ENCODE measurements at places on chromosomes 5 and 9.

DNA sequence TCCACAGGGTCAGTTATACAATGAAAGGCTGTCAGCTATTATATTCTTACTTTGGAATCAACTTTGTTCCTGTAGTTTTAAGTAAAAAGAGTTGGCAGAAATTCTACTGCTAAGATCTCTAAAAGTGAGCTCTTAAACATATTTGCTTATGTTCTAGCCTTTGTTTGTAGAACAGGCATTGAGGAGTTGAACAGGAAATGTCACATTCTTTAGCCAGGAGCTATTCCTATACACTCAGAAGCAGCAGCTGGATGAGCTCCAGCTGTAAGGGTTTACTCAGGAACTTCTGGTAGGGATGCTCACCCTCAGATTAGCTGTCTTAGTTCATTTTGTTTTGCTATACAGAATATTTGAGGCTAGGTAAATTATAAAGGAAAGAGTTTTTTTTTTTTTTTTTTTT is 22.4 kb upstream of the SPINK14 start:
- no peak for DNase-seq
- no peaks in the 10 kb centered on the region for H3K36me3 ChIP-seq
- no peak overlapping the region for H3K4me3 ChIP-seq
- H3K27me3 ChIP-seq, result no peaks in the 10 kb centered on the region
- H3K27ac ChIP-seq, result no peak overlapping the region
- no peaks in the 10 kb centered on the region for H3K4me1 ChIP-seq

DNA sequence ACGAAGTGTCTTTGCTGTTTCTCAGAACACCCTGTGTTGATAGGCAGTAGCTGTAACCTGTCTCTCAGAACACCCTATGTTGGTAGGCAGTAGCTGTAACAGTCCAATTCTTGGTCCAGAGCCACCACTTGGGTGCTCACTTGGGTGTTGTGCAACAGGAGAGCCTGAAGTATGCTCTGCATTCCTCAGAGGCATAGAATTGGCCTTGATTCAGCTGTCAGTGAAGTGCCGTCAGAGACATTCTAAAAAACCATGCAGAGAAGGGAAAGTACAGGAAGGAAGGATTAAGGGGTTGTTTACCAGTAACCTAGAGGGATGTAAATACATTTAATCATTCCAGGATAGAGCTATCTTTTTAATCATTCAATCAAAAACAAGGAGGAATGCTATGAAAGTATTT is 231.2 kb downstream of the ARRDC3 start:
- no peaks in the 10 kb centered on the region for H3K27me3 ChIP-seq
- peaks cover 3% of the 10 kb centered on the region for H3K4me1 ChIP-seq
- peaks cover 3% of the 10 kb centered on the region for H3K36me3 ChIP-seq
- no peak overlapping the region for H3K4me3 ChIP-seq
- DNase-seq, result no peak

DNA sequence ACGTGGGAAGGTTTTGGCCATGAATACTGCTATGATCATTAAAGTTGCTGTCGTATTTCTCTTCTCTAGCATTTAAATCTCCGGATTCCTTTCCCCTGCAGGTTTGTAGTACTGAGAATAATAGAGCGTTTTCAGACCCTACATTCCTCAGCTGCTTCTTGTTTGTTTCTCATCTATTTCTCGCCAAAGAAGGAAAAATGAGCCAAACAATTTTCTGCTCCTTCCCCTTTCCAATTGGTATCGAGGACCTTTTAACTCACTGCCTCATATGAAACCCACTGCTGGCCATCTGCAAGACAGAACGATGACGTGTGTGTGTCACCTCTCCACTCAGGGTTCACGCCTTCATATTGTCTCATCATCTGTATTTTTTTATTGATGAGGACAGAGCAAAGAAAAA is 689.4 kb upstream of the WWC1 start:
- no peak overlapping the region for H3K4me3 ChIP-seq
- no peaks in the 10 kb centered on the region for H3K36me3 ChIP-seq
- DNase-seq, result no peak
- no peak overlapping the region for H3K27ac ChIP-seq
- H3K27me3 ChIP-seq, result no peaks in the 10 kb centered on the region

DNA sequence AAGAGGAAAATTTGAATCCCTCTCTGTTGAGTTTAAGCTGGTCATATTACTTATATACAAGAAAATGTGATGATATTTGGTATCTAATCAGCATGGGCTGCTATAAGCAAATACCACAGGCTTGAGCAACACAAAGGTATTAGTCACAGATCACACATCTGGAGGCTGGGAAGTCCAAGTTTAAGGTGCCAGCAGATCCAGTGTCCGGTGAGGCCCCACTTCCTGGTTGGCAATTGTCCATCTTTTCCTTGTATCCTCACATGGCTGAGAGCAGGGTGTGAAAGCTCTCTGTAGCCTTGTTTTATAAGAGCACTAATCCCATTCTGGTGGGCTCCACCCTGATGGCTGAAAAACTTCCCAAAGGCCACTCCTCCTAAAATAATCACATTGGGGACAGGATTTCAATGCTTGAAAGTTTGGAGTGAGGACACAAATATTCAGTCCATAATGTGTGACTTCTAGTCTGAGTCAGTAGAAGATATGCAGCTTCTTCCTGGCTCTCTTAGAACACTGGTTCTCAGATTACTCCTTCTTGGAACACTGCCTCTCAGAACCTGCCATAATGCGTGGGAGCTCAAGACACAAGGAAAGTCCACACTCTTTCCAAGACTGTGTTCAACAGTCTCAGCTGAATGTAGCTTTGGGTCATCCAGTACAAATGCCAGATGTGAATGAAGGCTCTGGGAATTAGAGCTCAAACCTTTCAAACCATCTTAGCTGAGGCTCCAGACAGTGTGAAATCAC is 124.1 kb downstream of the PRDM9 start:
- H3K27ac ChIP-seq, result no peak overlapping the region
- no peaks in the 10 kb centered on the region for H3K36me3 ChIP-seq
- no peak overlapping the region for H3K4me3 ChIP-seq
- no peaks in the 10 kb centered on the region for H3K27me3 ChIP-seq
- no peaks in the 10 kb centered on the region for H3K4me1 ChIP-seq

DNA sequence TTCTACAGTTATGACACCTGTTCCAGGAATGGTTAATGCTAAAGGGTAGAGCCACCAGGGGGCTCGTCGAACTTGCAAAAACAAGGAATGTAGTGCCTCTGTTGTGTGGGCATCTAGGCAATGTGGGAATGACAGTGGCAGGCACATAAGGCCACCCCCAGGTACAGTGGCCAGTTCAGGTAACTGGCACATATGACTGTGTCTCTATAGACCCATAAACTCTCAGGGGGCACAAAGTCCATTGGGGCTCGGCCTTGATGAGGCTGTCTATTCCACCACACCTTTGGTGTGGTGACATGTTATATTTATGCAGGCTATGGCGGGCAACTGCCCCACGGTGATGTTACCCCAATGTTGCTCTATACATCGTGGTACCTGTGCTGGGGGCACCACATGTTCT is 59.6 kb upstream of the FAM120A start:
- H3K27me3 ChIP-seq, result peaks cover 21% of the 10 kb centered on the region
- no peak for DNase-seq
- no peaks in the 10 kb centered on the region for H3K4me1 ChIP-seq
- H3K27ac ChIP-seq, result no peak overlapping the region
- H3K4me3 ChIP-seq, result no peak overlapping the region
- no peaks in the 10 kb centered on the region for H3K36me3 ChIP-seq

- H3K27me3 ChIP-seq, result no peaks in the 10 kb centered on the region
- H3K4me1 ChIP-seq, result peaks cover 23% of the 10 kb centered on the region
- H3K27ac ChIP-seq, result no peak overlapping the region
- peaks cover 29% of the 10 kb centered on the region for H3K36me3 ChIP-seq
Observed at GRCh38 chr9:2634153-2634552, 12.6 kb downstream of the VLDLR start.

DNA sequence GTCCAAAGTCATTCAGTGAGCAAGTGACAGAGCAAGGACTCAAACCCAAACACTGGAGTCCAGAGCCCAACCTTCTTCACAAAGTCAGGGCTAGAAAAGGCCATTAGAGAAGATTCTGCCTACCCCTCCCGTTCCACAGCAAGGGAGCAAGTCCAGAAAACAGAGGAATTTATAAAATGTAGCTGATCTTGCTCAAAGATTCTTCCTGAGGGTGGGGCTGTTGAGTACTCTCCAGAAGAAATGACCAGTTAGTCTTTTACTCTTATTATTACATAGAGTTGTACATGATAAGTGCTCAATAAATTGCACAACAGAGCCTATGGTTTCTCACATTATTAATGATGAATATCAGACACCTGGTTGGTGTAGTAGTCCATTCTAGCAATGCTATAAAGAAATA is 39.3 kb upstream of the HMHB1 start:
- peaks cover 5% of the 10 kb centered on the region for H3K4me1 ChIP-seq
- peaks cover 6% of the 10 kb centered on the region for H3K27me3 ChIP-seq
- no peak overlapping the region for H3K4me3 ChIP-seq
- H3K27ac ChIP-seq, result no peak overlapping the region

GRCh38 chr9:27535701-27536118 is 6.1 kb upstream of the MOB3B start:
- H3K27ac ChIP-seq, result no peak overlapping the region
- no peak for DNase-seq

- peaks cover 13% of the 10 kb centered on the region for H3K4me1 ChIP-seq
- H3K36me3 ChIP-seq, result peaks cover 75% of the 10 kb centered on the region
- H3K27ac ChIP-seq, result no peak overlapping the region
- no peak overlapping the region for H3K4me3 ChIP-seq
Observed at GRCh38 chr5:141521244-141521781, 32.4 kb downstream of the PCDHGC5 start.

- H3K36me3 ChIP-seq, result no peaks in the 10 kb centered on the region
- H3K4me1 ChIP-seq, result no peaks in the 10 kb centered on the region
- peaks cover 15% of the 10 kb centered on the region for H3K27me3 ChIP-seq
- no peak for DNase-seq
- no peak overlapping the region for H3K27ac ChIP-seq
Observed at GRCh38 chr5:3114467-3114866, 363.0 kb upstream of the IRX2 start.

GRCh38 chr9:1956958-1957357 is 58.2 kb upstream of the SMARCA2 start:
- H3K4me3 ChIP-seq, result no peak overlapping the region
- H3K4me1 ChIP-seq, result no peaks in the 10 kb centered on the region
- H3K27ac ChIP-seq, result no peak overlapping the region

DNA sequence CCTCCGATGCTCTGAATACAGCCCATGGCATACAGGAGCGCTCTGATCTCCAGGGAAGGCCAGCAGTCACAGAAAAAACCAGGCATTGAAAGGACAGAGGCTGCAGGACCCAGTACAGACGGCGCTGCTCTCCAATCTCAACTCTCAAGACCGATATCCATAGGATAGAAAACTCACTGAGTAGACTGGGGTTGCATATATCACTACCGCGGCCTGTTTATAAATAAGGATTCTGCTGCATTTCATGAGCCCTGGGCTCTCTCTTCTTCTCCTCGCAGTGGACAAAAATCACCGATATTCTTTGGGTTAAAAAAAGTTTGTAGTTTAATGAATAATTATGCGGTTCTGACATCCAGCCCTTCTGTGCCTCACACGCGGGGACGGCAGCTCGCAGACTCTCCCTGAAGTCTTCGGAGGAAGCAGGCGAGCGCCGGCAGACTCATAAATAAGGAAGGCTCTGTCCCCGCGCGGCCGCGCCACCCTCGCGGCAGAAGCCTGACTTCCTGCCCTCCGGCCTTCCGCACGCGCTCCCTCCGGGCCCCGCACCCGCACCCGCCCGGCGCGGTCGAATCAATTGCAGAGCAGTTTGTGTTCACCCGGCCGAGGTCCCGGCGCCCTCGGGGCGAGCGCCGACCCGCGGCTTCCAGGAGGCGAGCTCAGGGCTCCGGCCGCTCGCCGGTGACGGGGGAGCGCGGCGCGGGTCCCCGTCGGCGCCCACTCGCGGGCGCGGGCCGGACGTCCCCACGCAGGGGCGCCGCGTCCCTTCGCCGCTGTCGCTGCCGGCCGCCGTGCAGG is at the start of gene FAM78A:
Gene FAM78A, minus strand, starts transcription at position 417 of the 795 bp plus-strand sequence. Its CDS starts 331 bp downstream, at position 86.
- peak within 1 kb of the TSS; percentile 96 for H3K27ac ChIP-seq
- peak; percentile 49 for DNase-seq
- peaks cover 48% of the 10 kb centered on the region for H3K36me3 ChIP-seq
- H3K4me3 ChIP-seq, result peak within 1 kb of the TSS; percentile 89
- H3K27me3 ChIP-seq, result peaks cover 4% of the 10 kb centered on the region
- H3K4me1 ChIP-seq, result peaks cover 30% of the 10 kb centered on the region

All from T-helper 2 cell treated with Interferon-gamma antibody and Interleukin-4, amounts not matched to agents 5 μg/mL and 100 μg/mL, for 36 hours (primary cell).